ENCODE measurements at places on chromosomes 7 and 10.
A peak's percentile ranks its signal among the peaks of the same experiment; 100 is the strongest.

GRCh38 chr7:91263384-91264045 lies 718 bp upstream of the FZD1 start:
- DNase-seq = no peak

GRCh38 chr7:68787566-68787965 lies 810.7 kb upstream of the AUTS2 start:
- DNase-seq = no peak

DNA sequence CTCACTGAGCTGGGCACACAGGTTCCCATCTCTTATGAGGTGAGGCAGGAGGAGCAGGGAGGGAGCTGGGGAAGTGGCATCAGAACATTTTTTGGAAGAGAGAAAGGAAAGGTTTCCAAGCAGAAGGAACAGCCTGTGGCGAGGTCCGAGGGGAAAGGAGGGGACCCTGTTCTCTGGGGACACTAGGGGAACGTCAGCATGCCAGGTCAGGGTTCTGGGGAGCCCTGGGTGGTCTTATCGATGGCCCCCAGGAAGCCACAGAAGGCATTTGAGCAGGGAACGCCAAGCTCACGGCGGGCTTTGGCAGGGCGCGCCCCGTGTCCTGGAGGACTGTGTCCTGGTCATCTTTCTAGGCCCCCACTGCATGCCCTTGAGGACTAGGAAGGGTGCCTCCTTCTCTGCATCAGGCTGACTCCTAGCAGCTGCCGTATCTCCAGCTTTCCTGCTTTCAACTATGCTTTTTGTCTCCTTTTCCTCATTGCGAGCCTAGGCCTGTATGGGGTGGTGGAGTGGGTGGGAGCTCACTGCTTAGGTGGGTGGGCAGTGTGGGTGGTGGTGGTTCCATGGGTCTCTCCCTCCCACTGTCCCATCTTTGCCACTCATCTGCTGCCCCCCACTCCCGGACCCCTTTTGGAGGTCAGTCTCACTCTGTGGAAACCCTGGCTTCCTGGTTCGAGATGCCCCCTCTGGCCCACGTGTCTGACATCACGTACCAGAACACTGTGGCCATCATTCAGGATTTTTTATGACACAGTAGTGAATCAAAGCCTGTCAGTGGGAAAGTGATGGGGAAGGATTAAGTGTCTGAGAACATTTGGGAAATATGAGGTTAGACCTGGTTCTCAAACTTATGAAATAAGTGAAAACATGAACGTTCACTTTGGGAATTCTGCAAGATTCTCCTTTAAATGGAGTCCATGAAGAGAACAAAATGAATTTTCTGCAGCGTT lies 89.1 kb downstream of the CUX1 start:
- no peak for DNase-seq

GRCh38 chr7:2239242-2239641 lies 2.8 kb downstream of the MRM2 start:
- DNase-seq = no peak

DNA sequence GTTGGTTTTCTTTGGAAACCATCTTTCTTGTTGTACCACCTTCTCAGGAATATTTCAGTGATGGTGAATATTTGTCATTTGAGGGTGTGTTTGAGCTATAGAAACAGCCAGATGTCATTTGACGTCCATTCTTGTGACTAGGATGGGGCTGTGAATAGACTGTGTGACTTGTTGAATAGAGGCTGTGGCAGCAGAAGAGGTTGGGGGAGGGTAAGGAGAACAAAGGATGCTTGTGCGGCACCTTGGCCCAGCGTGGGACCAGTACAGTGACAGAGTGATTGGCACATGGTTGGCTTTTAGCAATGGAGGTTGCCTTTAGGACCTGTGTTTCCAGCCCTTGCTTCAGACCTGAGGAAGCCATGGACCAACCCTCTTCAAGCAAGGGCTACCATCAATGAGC lies 11.3 kb downstream of the DMBT1 start:
- no peak for DNase-seq

DNA sequence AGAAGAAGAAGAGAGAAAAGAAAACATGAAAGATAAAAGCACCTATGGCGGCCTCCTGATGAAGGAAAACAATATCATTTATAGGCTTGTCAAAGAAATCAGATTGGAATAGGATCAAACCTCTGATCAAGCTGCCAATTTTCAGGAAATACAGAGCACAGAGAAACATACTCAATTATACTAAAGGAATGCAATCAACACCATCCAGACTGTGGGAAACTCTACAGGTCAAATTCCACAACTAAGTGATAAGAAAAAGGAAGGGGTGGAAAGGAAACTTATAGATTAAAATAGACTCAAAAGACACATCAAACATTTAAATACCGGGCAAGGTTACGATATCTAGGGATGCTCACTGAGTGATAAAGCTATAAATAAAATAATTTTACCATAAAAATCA lies 39.3 kb downstream of the AOAH start:
- no peak for DNase-seq

DNA sequence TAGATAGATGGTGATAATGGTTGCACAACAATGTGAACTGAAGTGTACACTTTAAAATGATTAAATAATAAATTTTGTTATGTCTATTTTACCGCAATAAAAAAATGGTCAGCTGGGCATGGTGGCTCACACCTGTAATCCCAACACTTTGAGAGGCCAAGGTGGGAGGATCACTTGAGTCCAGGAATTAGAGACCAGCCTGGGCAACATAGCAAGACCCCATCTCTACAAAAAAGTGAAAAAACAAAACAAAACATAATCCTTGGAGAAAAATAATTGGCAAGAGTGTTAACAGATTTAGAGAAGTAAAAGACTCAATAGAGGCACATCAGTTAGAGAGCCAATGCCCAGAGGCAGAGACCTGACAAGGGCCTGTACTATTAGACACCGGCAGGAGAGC lies 9.9 kb upstream of the RPEL1 start:
- no peak for DNase-seq

- no peak for DNase-seq
These were observed 33.2 kb downstream of the SPAM1 start for GRCh38 chr7:123958186-123958703.

GRCh38 chr7:12519682-12520009 lies 50.9 kb upstream of the SCIN start:
- DNase-seq = no peak

GRCh38 chr7:32958046-32959025 lies 1.1 kb downstream of the FKBP9 start:
- DNase-seq = no peak

GRCh38 chr7:155874411-155874810 lies 62.1 kb upstream of the SHH start:
- no peak for DNase-seq

- no peak for DNase-seq
These were observed 17.2 kb downstream of the PANK1 start for GRCh38 chr10:89627830-89628229.

GRCh38 chr10:86071145-86071544 lies 295.4 kb downstream of the GRID1 start:
- no peak for DNase-seq

- no peak for DNase-seq
These were observed 109.7 kb downstream of the RAMP3 start for GRCh38 chr7:45267262-45267661.

DNA sequence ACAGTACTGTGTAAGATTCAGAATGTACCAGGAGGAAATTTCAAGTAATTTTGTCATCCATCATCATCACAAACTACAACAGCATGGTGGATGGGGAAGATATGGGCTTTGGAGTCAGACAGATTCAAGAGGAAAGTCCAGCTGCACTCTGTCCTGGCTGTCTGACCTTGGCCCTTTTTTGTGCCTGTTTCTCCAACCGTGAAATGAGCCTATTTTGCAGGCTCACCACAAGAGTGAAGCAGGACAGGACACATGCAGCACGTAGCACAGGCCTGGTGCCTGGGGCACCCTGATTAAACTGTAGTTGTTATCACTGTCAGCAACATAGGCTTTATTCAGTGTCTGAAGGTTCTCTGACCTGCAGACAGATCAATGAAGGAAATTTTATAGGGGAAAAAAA lies 37.6 kb downstream of the RHOBTB1 start:
- no peak for DNase-seq

GRCh38 chr7:51325908-51326307 lies 9.3 kb upstream of the COBL start:
- DNase-seq = no peak

DNA sequence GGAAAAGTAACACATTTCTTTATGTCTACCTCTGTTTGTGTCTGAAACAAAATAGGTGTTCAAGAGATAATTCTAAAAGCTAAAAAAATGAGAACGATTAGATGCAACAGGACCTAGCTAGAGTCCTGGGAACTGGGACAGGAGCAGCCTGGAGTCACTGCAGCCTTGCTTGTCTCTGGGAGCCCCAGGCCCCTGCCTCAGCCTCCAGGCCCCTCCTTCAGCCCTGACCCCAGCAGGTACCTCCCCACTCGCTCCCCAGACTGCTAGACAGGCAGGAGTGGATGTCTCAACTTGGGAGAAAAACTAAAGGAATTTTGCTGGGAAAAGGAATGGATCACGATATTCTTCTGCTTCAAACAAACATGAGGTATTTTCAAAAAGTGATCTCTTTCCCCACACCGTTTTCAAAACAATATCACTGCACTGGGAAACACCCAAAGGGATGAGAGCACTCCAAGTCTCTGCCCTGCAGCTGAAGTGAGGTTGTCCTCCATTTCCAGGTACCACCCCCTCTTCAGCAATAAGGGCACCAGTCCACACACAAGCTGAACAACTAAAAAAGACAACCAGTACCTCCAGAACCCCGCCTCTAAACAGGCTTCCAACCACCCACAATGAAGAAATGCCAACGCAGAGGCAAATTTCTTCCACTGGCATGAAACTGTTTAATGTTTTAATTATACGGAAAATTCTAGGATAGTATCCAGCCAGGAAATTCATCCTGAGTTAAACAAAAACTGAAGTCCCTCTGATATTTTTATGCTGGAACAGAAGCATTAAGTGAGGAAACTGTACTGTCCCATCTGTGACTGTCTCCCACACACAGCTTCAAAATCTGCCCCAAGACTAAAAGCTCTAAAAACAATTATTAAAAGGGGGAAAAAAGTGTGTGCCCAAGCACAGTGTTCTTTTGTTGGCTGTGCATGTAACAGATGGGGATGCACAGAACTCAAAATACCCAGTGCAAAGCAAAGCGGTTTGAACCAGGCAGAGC lies 47.2 kb downstream of the XPNPEP1 start:
- DNase-seq = no peak

DNA sequence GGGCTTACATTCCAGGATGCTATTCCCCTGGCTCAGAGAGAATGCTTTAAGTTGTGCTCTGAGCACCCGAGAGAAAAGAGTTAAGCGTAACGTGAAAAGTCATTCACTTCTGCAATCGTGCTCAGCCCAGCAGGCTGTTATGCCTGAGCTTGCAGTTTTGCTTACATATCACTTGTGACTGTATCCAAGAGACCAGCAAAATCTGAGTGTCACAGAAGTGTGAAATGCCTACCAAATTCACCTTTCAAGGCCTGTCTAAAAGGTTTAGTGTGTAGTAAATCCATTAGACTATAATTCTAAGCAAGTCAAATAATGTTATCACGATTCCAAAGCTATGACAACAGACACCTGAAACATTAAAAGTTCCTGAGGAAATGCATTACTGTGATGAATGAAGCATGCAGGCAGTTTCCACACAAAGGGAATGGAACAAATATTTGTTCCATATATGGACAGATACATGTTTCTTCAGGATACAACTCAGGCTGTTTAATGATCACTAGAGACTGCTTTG lies 20.1 kb downstream of the ITGB1 start:
- no peak for DNase-seq

GRCh38 chr10:519055-519715 lies 170.3 kb downstream of the DIP2C start:
- no peak for DNase-seq

DNA sequence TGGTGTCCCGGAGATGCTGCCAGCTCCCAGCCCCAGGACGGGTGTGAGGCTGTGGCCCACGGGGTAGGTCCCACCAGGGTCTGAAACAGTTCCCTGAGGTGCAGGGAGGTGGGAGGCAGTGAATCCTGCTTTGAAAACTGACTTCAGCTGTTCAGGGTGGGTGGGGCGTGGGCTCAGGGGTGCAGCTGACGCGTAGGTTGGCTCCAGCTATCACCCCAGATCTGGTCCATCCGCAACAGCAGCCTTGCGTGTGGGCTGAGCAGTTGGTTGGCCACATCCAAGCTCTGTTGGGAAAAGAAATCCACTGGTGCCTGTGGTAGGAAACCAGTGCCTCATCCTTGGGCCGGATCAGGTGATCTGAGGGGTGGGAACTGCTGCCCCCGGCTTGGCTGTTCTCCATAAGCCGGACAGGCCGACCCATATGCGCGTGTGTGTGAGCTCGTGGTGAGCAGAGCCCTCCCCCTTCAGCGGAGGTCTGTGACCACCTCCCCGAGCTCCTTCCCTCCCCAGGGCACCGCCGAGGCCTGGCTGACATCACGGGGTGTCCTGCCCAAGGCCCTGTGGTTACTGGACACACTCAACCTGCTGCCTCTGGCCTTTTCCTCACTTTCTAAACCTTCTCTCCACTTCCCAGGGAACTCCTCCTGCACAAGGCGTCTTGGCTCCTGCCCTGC lies 15.4 kb upstream of the FAM20C start:
- DNase-seq = no peak

DNA sequence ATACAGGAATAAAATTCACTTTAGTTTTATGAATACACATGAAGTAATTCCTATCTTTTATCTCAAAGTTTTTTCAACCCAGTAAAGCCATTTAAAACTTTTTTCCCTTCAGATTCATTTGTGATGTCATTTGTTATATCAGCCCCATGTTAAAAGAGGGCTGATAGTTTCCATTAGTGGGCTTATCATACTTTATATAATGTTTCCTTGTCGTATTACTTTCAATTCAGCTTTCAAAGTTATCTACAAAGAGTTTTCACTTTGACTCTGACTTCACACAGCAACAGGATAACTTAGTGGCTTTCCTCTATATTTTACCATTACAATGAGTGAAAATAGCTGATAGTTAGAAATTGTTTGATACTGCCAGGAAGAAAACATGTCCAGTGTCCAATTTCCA lies 484.8 kb downstream of the SUGCT start:
- DNase-seq = no peak

DNA sequence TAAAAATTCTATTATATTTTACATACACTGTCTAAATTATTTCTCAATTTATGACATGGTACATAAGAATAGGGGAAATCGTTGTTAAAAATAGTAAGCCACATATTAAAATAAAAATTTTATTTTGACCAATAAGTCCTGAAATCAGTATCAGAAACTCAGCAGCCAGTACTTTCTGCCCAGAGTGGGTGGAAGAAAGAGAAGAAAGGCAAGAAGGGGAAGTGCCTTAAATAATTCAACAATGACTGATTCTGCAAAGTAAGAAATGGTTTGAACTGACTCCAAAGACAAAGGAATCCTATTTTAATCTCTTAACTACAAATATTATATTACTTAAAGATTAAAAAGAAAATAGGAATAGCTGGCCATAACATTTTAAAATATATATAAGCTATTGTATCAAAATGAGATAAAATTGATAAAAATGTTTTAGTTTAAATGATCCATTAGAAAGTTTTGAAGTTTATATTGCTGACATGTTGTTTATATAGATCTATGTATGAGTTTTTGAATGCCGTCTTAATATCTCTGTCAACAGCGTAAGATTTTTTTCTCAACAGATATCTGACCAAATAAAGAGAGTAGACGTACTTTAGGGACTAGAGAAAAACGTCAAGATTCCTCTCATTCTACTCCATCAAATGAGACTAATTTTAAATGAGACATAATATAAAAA lies 30.2 kb upstream of the NRCAM start:
- no peak for DNase-seq

GRCh38 chr7:2863461-2864066 lies 19.5 kb upstream of the GNA12 start:
- DNase-seq = peak; percentile 69
